Left ventricle myocardium inferior (tissue), 1 donor: ENCODE measurements at places on chromosomes 11 and 22.

DNA sequence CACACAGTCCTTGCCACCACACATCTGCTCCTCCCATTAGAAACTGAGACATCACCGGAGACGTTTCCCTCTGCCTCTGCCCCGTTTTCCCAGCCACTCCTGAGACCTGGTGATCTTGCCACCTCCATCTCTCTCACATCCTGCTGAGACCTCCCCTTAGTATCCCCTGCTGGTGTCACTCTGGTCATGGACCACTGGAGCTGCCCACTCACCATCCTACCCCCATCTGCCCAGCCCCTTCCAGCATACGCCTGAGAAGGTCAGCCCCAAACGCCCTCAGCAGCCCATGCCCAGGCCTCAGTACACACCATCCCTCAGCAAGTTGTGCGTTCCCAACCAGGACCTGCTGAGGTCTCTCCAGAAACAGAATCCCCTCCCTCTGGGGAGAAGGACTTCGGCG lies 64.3 kb downstream of the SHANK2 start:
- no peak for DNase-seq

GRCh38 chr11:67640021-67640757 lies 626 bp upstream of the TBX10 start:
- DNase-seq, result no peak

DNA sequence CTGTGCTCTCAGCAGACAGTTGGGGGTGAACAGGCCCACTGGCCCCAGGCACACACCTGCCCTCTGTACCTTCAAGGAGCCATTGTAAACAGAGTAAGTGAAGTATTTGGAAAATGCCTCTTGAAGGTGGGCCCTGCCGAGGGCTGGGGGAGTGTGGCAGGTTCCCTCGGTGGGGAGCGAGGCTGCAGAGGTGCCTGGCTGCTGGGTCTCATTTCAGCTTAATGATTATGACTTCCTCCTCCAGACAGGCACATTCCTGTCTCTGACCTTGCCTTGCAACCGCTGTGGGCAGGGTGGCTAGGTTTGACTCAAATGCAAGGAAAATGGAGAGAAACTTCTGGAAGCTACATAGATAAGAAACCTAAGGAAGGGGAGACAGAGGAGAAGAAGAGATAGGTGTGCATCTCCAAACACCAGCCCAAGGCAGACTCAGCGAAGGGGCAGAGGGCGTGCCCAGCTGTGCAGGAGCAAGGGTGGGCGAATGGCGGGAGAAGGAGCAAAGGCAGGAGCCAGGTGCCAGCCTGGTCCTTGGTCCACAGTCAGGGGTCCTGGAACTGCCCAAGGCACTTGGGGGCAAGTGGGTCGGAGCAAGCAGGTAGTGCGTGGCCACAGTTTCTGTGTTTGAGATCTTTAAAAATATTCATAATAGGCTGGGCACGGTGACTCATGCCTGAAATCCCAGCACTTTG lies 14.0 kb downstream of the GRAMD4 start:
- DNase-seq, result no peak

DNA sequence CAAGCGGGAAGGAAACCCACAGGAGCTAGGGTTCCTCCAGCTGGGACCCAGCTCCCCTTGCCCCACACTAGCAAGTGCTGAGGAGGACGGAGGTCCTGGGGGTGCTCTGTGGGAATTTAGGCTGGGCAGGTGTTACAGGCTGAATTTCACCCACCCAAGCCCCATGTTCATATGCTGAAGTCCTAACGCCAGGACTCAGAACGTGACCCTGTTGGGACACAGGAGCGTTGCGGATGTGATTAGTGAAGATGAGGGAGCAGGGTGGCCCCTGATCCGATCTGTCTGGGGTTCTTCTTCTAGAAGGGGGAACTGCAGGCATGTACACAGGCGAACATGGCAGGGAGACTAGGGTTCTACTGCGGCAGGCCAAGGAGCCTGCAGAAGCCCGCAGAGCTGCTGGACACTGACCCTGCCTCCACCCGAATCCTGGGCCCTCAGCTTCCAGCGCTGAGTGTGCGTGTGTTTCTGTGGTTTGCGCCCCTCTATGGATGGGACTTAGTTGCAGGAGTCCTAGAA lies 103.4 kb upstream of the FGF3 start:
- no peak for DNase-seq

GRCh38 chr22:17243524-17243923 lies 24.3 kb upstream of the ADA2 start:
- DNase-seq, result no peak

GRCh38 chr22:35746946-35747703 lies 29.5 kb downstream of the APOL5 start:
- DNase-seq, result no peak

GRCh38 chr11:77411137-77411707 lies 62.7 kb downstream of the PAK1 start:
- peak; percentile 19 for DNase-seq

DNA sequence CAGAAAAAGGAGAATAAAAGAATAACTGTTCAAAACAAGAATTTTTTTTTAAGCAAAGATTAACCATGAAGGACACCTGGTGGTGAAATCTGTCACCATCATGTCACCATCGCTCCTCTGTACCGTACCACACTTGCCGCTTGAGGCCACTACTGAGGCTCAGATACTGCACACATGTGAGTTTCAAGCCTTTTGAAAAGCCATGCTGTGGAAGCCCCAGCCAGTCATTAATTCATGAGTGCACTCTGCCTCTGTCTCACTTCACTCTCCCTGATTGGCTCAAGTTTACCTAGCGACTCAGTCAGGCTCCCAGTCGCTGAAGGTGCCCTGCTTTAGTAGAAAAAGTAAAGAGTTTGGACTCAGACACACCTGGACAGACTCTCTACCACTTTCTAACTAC lies 6.6 kb upstream of the MS4A12 start:
- no peak for DNase-seq

GRCh38 chr11:27874998-27875830 lies 175.0 kb upstream of the BDNF start:
- no peak for DNase-seq

DNA sequence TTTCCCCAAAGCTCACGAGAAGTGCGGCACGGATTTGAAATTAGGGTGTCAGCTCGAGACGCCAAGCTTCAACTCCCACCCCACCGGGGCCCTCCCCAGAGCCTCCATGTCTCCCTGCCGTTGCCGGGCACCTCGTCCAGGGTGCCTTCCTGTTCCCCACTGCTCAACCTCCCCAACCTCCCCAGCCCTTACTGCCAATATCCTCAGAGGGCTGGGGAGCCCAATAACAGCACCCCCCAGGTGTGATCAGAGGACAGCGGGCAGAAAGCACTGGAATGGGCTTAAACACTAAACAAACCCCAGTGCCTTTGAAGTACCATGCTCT lies 1336.4 kb downstream of the TBC1D22A start:
- no peak for DNase-seq

DNA sequence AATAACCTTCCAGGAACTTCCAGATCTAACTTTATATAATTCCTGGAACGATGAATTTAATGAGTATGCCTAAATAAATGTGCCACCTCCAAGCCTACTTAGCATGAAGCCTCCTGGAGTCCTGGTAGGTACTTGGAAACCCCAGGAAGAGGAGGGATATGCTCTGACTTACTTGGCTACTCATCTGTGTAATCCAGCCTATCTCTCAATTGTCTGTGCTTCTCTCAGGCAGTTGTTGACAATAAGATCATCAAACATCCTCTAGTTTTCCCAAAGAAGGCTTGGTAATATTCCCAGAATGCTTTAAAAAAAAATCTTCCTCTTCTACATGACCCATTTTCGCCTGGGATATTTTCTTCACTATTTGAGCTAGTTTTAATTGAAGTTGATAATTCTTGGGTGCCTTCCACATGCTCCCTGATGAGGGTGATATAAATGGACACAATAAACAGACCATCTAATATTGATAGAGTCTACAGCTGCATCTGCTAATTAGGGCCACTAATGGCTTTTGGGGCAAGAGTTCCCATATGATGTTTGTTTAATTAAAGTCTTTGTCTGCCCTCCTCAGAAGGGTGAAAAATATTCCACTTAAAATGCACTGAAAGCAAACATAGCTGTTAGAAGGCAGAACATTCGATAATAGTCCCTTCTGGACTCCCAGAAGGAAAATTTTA lies 75.5 kb upstream of the RAB38 start:
- DNase-seq, result no peak

- DNase-seq, result no peak
Observed at GRCh38 chr11:64209563-64209843, 3.0 kb downstream of the FERMT3 start.

GRCh38 chr11:2509481-2510001 lies 64.7 kb downstream of the KCNQ1 start:
- DNase-seq, result peak; percentile 69

GRCh38 chr11:65384301-65384889 lies 1.9 kb upstream of the SLC25A45 start:
- no peak for DNase-seq

DNA sequence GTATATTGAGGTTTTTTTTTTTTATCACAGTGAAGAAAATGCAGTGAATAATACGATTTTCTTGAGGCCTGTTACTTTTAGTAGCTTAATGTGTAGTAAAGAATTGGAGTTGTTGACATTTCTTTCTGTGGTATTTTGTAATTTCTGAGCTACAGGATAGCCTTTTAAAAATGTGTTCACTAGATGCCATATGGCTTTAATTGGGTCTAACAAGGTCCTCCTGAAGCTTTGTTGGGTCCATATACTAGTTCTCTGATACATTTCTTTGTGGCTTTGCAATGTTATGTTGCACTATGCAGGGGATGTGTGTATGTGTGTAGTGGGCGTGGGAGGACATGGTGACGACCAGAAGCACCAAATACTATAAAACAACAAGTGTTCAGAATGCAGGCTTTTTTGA lies 25.1 kb downstream of the FBXO7 start:
- DNase-seq, result no peak

- no peak for DNase-seq
Observed at GRCh38 chr11:129620237-129621104, 195.2 kb upstream of the TMEM45B start.

DNA sequence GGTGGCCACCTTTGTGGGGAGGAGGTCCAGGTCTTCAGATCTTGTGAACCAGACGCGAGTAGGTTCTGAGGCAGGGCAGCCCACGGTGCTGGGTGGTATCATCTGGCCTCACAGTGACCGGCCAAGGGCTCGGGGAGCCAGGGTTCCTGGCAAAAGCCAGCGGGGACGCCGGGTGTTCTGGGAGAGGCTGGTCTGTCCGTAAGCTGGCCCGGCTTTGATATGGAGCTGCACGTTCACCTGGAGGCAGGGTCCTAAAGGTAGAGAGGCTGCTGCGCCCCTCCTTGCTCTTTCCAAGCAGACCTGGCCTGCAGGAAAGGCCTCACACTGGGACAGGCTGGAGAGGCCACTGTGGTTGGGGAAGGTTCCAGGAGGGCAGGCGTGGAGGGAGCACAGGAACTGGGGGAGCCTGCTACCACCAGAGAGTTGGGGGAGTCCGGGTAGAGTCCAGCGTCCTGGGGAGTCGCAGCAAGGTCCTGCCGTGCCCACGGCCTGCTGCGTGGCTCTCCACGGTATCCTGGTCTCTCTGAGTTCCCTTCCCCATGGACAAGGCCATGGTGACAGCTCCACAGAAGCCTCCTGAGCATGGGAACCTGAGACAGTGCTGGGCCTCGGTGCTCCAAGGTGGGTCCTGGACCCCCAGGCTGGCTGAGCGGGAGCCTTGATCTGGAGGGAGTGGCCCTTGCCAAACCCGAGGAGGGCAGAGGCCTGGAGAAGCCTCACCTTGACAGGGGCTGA lies 452.4 kb upstream of the B3GAT1 start:
- no peak for DNase-seq

DNA sequence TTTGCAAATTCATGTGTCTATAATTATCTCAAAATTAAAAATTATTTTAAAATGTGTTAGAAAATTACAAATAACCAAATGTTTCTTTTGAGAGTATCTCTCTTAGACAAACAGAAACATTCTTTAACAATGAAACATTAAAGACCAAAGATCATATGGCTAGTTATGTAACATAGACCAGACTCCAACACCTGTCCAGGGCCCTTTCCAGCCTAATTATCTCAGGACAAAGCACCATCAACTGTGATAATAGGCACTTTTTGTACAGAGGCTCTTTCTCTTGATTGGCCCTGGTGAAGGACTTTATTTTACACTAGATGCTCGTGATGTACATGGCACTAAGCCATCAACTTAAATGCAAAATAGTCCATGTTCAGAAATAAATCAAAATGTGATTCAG lies 5.0 kb upstream of the PLEKHA7 start:
- no peak for DNase-seq

DNA sequence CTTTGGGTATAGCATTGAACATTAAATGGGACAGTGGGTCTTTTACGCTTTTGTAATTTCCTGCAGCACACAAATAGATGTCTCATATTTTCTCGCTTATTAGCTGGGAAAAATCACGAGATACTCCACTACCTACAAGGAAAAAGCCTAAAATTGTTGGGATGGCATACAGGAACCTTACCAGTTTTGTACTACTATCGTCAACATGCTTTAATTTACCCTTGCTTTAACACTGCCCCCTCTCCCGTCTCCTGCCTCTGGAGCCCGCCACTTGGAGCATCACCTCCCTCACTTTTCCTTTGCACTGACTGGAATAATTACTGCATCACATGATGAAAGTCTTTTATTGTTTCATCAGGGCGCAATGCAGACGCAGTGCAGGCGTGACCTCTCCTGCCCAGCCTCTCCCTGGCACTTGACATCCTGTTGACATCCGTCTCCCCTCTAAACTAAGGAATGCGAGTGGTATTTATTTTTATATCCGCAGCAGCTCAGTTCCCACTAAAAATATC lies 1.0 kb upstream of the FNBP4 start:
- DNase-seq, result peak; percentile 78

GRCh38 chr11:132941761-132942160 lies 590.5 kb downstream of the OPCML start:
- no peak for DNase-seq

DNA sequence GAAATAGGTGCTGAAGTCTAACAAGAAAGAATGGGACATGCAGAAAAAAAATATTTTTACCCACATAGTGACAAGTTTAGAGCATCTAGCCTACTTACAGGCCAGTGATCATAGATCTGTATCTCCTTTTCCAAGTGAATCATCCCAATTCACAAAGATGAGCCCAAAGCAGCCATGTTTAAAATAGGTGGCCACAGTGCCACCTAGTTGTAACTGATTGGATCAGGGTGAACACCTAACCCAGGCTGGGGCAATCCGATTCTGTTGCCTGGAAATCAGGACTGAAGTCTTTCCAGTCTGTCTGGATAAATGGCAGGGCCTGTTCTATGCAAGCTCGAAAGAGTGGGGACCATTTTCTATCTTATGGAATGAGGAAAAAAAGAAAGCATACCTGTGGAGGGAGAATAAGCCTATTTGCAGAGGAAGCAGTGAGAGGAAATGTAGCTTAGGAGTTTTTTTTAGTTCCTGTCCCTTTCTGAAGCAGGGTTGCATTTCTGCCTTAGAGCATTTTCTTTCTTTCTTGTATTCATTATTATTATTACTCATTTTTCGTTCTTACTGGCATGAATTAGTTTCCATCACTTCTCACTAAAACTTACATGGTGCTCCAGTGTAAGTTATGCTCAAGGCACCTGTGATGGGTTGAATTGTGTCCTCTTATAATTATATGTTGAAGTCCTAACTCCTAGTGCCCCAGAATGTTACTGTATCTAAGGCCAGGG lies 113.2 kb upstream of the RAG2 start:
- DNase-seq, result no peak
